ENCODE measurements at places on chromosomes 1 and 21. TPM values are rescaled to one million over a fixed set of nuclear protein-coding genes. Genes with fewer than 3 reads are reported as not detected.

CCDC190 gene
- total RNA-seq: 2.4 TPM

ADGRL2 gene
- 74.1 TPM for total RNA-seq

CRABP2 gene
- total RNA-seq: 58.3 TPM

GUCA2A gene
- total RNA-seq: not detected

KCNC4 gene
- total RNA-seq: 2.3 TPM

OVAAL gene
- not detected for total RNA-seq

DVL1 gene
- total RNA-seq: 51.7 TPM

HSD11B1 gene
- total RNA-seq: 49.4 TPM

ENTREP3 gene
- total RNA-seq: 19.4 TPM

CRP gene
- total RNA-seq: not detected

MEF2D gene
- total RNA-seq: 27.2 TPM

GBP1 gene
- total RNA-seq: 11.7 TPM

MPZL1 gene
- 96.4 TPM for total RNA-seq

INAVA gene
- not detected for total RNA-seq

SELP gene
- not detected for total RNA-seq

GPR3 gene
- 0.35 TPM for total RNA-seq

GSTM1 gene
- not detected for total RNA-seq

MTMR11 gene
- total RNA-seq: 3.1 TPM

C4BPA gene
- not detected for total RNA-seq

NCMAP gene
- total RNA-seq: not detected

ADAMTS4 gene
- total RNA-seq: 1.8 TPM

GJA9 gene
- total RNA-seq: not detected

LCE1D gene
- total RNA-seq: not detected

DNAJC28 gene
- 1.9 TPM for total RNA-seq

KCNN3 gene
- 0.09 TPM for total RNA-seq

SHE gene
- total RNA-seq: 0.12 TPM

DMRTA2 gene
- not detected for total RNA-seq

AIRE gene
- not detected for total RNA-seq

CLCA4 gene
- not detected for total RNA-seq

SYT14 gene
- total RNA-seq: 0.35 TPM

CHRM3 gene
- 0.09 TPM for total RNA-seq

HES4 gene
- 1.4 TPM for total RNA-seq

KCNJ15 gene
- total RNA-seq: not detected

IL19 gene
- not detected for total RNA-seq

CHTOP gene
- total RNA-seq: 28.5 TPM

C1QA gene
- not detected for total RNA-seq

FCGR3B gene
- total RNA-seq: not detected

RRP1 gene
- total RNA-seq: 19.2 TPM

CTSK gene
- total RNA-seq: 94.4 TPM

RGS13 gene
- not detected for total RNA-seq

GPR25 gene
- not detected for total RNA-seq

PDPN gene
- total RNA-seq: 32.9 TPM

DUSP23 gene
- total RNA-seq: 104 TPM

C1orf167 gene
- 0.93 TPM for total RNA-seq

KRTAP12-2 gene
- not detected for total RNA-seq

Measured in pericardium fibroblast (primary cell).